MV-4-11 (cell line): ENCODE measurements at places on chromosomes 1 and 21.
A peak's percentile ranks its signal among the peaks of the same experiment; 100 is the strongest.

DNA sequence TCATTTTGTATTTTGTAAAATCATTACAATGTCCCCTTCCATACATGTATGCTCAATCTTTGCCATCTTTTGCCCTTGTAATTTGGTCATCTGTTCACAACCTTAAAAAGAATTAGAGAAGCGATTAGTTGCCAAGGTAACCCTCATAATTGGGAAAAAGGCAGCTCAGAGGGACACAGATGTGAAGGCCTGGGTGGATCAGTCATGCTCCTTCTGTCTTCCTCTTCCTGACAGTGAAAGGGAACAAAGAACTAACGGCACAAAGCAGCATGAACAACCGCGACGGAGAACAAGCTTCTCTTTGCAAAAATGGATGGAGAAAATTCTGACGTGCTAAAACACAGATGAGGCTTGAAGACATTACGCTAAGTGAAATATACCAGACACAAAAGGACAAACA is 78.7 kb upstream of the COG2 start:
- peak; percentile 56 for DNase-seq

DNA sequence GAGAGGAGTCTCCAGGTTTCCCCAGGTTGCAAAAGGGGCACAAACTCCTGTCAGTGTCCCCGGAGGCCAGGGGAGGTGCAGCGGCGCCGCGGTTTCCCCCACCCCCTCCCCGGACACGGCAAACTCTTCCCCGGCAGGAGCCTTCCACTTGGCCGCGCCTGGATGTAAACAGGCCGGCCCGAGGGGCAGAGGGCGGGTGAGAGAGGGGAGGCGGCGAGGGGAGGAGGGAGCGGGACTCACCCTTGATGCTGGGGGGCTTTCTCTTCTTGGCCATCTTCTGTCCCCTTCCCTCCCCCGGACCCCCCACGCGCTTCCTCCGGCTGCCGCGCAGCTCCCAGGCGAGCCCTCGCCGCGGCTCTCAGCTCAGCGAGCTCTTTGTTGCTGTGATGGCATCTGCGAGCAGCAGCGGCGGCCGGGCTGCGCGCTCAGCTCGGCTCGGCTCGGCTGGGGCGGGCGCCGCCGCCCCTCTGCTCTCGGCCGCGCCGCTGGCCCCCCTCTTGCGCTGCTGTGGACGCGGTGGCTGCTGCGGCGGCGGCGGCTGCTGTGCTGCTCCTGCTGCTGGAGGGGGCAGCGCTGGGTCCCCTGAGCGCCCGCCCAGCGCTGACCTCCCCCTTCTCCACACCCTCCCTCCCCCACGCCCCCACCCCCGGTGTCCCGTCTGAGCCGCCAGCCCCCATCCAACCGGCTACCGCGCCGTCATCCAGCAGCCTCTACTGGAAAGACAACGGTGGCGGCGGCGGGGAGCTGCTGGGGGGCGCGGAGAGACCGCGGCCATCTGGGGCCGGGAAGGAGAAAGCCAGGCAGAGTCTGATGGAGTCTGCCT is 4.9 kb upstream of the SLC44A5 start:
- no peak for DNase-seq

DNA sequence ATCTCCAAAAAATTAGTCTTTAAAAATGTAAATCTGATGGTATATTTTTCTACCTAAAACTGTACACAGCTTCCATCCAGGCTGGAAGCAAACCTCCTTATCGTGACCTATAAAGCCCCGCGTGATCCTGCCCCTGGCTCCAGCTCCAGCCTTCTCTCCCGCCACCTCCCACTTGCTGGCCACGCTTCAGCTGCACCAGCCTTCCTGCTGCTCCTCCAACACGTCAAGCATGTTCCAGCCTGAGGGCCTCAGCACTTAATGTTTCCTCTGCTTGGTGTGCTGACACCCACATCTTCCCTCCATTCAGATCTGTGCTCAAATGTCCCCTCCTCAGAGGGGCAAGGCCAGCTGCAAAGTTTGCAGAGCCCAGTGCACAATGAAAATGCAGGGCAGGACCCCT is 123.5 kb upstream of the MAGI3 start:
- no peak for DNase-seq

DNA sequence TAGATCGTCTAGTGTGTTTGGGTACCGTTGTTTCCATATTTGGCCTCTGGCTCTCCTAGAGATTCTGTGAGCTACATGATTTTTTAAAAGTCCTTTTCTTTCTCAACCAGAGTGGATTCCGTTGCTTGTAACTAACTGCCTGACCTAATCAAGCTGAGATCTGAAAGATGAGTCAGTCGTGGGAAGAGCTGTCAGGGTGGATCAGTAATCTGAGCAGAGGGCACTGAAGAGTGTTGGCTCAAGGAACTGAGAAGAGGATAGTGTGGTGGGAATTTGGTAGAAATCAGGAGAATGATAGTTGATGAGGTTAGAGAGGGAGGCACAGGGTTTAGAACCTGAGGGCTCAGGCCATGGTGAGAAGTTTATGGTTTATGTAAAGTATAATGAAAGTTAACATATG is 52.2 kb downstream of the TRAF5 start:
- DNase-seq = peak; percentile 8

GRCh38 chr1:226778657-226779058 is 39.6 kb upstream of the ITPKB start:
- no peak for DNase-seq

DNA sequence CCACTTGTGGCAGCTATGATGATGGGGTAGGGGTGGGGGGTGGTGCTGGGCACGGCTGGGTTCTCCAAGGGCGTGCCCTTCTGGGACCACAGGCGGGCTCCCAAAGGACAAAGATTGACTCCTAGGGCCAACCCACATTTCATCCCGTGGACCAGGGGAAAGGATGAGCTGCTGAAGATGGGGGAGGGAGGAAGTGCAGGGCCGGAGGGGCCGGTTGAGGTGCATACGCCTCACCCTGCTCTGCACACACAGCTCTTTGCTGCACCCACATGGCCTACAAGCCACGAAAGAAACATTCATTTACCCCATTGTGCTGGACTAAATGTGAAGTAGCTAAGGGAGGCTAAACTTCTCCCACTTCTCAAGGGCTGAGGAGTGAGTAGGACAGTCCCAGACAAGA is 34.2 kb upstream of the GNPAT start:
- DNase-seq = no peak

DNA sequence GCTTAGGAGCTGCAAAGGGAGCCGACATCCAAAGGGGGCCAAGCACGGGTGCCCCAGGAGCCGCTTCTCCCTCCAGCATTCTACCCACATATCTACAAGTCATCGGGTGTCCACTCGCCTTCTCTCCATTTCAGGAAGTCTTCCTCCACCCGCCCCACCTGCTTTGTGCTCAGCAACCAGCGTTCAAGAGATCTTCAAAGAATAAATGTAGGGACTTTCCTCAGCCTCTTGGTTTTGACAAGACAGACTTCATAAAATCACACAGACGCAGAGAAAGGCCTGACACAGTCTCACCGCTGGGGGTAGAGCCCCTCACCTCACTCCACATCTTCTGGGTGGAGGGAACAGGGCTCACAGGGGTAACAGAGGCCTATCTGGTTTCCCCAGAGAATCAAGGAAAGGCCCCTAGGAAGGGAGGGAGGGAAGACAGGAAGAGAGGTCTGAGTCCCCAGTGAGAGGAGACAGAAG is 49.5 kb downstream of the SSBP3 start:
- no peak for DNase-seq

DNA sequence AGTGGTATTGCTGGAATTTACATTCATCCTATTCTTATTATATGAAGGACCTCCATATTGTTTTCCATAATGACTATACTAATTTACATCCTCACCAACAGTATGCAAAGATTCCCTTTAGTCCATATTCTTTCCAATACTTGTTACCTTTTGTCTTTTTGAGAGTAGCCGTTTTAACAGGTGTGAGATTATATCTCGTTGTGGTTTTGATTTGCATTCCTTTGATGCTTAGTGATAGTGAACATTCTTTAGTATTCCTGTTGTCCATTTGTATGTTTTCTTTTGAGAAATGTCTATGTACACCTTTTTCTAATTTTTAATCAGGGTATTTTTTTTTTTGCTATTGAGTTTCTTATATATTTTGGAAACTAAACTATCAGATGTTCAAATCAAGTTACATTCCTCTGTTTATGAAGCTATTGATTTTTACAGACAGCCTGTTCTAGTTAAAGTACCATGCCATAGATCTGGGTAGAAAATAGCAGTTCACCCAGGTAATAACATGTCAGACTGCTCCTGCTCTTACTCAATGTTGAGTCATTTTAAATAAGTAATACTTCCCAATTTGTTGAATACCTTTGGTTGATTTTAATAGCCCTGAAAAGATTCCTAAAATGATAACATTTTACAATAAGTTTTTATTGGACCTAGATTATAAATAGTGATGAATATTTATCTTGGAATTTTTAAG is 1108.7 kb downstream of the NCAM2 start:
- no peak for DNase-seq
